ENCODE measurements at places on chromosomes 5 and 9.

GRCh38 chr9:84857211-84857610 lies 187.7 kb downstream of the NTRK2 start:
- DNase-seq = no peak

DNA sequence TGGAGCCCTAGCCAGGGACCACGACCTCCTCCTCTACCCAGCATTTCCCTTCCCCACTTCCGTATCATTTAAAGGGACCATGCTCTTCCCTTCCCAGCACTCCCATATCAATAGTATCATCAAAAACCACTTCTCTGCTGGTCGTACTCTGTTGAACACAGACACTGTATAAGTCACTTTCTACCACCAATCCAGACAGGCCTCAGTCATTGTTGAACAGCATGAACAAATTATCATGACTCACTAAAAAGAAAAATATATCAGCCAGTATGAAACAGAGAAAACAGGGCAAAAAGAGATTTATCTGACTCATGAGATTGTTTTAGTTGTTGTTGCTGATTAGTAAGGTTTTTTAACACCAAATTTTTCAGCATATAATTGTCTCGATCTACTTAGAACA lies 89.8 kb downstream of the CDKN2A start:
- DNase-seq = no peak

DNA sequence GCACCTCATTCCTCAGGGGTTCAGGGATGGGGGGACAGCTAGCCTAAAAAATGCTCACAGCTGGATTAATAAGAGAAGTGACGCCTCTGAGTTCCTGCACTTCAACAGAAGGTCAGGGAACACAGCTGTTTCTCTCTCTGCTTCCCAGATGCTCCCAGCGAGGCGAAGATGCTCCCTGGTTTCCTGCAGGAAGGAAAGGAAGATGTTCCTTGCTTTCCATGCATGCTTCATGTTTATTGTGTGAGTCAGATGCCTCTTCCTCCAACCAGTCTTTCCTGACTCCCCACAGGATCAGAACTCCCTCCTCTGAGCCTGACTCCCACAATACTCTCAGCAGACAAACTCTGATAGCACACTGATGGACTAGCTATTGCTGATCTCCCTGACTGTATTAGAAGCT lies 71.9 kb downstream of the MFAP3 start:
- DNase-seq = no peak

DNA sequence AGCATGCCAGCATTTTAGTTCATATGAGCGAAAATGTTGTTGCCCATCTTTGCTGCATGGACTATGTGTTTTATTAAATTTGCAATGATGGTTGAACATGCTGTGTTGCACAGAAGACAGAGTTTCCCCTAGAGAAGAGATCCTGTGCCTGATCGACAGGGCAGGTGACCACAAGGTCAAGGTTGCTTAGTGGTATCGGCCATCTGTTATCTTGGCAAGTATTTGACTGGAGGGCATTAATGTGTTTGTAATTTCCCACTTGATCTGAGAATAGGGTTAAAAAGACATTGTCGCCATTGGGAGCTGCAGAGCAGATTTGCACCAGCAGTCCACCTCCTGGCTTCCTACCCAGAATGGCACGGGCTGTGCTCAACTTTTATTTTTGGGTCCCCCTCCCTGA lies 1523.6 kb upstream of the WWC1 start:
- DNase-seq = no peak

DNA sequence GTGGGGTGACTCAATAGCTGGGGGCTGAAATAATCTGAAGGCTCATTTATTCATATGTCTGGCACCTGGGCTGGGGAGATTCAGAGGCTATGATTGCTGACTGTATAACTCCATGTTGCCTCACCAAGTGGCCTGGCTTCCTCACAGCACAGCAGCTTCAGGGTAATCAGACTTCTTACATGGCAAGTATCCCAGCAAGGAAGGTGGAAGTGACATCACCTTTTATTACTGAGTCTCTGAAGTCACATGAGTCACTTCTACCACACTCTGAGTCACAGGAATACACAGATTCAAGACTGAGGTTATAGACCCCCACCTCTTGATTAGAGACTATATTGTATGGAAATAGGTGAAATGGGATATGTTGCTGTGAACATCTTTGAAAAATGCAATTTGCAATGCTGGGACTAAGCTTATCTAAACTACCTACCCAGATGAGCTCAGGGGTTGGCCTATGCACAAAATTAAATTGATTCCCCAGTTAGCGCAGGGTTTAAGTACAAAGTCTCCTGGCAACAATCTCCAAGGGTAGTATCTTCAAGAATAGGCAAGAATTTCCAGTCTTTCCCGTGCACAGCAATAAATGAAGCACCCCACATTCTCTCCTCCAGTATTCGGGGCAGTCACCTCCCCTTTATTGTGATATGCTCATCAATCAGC lies 553.1 kb downstream of the LRRC70 start:
- DNase-seq = no peak
